Adrenal gland (tissue), 19 donors: ENCODE measurements at places on chromosomes 5 and 9. TPM values are rescaled to one million over a fixed set of nuclear protein-coding genes. Genes with fewer than 3 reads are reported as not detected.

SLIT3 gene
- polyA plus RNA-seq, result 10.6 TPM

NR2F1 gene
- polyA plus RNA-seq, result 64.4 TPM

EGFL7 gene
- polyA plus RNA-seq, result 190 TPM

OR1Q1 gene
- not detected for polyA plus RNA-seq

RORB gene
- 2.5 TPM for polyA plus RNA-seq

DTWD2 gene
- 5.7 TPM for polyA plus RNA-seq

CFAP77 gene
- polyA plus RNA-seq, result not detected

GRCh38 chr5:134902071-134902801 lies 2.7 kb upstream of the PCBD2 start:
- DNase-seq, result no peak

GRCh38 chr9:76643399-76644117 lies 120.7 kb upstream of the PCA3 start:
- DNase-seq, result no peak

GRCh38 chr5:73483676-73484075 lies 14.6 kb upstream of the BTF3 start:
- DNase-seq, result no peak
